Caudate nucleus (tissue), 63 donors: ENCODE measurements at places on chromosomes 2 and 18.

DNA sequence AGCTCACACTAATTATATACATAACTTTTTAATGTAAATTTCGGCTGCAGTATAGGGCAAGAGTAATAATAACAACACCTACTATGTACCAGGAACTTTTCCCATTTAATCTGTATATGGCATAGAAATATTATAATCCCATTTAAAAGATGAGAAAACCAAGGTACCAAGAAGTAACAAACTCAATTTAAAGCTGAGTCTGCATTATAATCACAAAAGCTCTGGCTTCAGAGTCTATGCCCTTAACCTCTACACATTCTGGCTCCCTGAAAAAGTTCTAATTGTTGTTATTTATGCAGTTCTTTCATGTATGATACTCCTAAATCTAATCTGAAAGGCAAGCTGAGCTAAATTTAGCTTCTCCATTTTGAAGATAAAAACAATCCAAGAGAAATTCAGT, 1675.1 kb upstream of the NXPH2 start:
- DNase-seq = no peak

- no peak for DNase-seq
Observed at GRCh38 chr2:31000970-31001369, 137.3 kb downstream of the GALNT14 start.

GRCh38 chr18:54689319-54689718, 98.3 kb downstream of the DYNAP start:
- DNase-seq = no peak

DNA sequence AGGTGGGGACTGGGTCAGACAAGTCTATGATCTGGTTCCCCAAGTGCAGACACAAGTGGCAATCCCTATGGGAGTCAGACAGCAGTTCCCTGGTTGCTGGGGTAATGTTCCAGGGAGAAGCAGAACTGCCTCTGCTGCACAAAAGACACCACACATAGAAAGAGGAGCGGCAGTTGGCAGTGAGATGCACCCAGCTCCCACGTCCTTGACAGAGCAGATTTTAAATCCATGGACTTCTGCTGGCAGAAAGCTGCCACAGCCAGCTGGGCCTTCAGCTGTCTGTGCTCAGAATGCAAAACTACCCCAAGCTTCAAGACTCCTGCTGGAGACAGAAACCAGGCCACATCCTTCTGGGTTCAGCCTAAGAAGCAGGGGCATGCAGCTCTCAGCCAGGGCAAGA, 147.2 kb downstream of the ETAA1 start:
- DNase-seq = no peak

GRCh38 chr18:63297687-63298399, 21.7 kb downstream of the BCL2 start:
- DNase-seq = peak; percentile 16
